ENCODE measurements at places on chromosomes 1 and 21.
A peak's percentile ranks its signal among the peaks of the same experiment; 100 is the strongest.

GRCh38 chr1:40221977-40222772, 25.6 kb upstream of the TMCO2 start:
- no peak for DNase-seq

DNA sequence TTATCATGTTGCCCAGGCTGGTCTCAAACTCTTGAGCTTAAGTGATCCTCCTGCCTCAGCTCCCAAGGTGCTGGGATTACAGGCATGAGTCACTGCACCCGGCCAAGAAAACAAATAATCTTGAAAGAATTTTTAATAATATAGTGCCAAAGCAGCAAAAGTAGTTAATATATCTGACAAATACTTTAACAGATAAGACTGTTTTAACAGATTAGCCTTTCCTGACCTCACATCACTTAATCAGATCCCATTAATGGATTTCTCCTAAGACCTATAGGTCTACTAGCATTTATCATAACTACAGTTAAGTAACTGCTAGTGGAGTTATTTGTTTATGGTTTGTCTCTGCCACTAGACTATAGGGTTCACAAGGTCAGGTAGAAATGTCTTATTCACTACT, 61.1 kb upstream of the HP1BP3 start:
- DNase-seq = no peak

- DNase-seq = peak; percentile 65
Observed at GRCh38 chr1:115210302-115210711, 121.0 kb upstream of the TSPAN2 start.

GRCh38 chr1:39761557-39762260, 9.4 kb downstream of the OXCT2 start:
- no peak for DNase-seq

DNA sequence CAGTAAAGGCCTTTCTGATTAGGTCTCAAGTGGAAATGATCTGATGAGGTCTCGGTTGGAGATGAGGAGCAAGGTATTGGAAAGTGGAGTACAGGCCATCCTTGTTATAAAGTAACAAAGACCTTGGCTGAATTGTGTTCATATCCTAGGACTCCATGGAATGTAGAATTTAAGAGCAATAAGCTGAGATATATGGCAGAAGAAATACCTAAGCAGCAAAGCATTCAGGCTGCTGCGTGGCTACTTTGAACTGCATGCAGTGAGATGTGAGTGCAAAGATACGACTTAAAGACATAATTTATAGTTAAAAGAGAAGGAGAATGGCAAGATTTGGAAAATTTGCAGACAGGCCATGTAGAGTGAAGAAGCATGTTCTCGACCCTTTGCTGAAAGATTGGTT, 11.2 kb upstream of the XPR1 start:
- DNase-seq = no peak

DNA sequence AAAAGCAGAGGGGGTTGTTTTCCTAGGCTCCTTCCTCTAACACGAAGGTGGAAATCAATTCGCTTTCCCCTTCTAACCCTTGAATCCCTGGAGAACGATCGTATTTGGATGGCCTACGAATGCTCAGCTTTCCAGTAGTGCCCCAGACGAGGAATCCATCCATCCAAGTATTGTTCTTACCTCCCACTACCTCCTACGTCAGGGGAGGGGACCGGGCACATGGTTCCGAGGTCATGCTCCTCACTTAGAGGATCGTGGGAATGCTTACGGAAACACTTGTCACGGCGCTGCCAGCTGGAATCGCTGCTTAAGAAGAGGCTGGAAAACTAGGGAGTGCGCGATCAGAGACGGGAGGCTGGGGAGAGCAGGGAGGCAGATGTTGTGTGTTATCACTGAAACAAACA, 47.4 kb downstream of the CAPZB start:
- DNase-seq = no peak

- no peak for DNase-seq
Observed at GRCh38 chr1:234975941-234976860, 152.4 kb downstream of the TOMM20 start.

DNA sequence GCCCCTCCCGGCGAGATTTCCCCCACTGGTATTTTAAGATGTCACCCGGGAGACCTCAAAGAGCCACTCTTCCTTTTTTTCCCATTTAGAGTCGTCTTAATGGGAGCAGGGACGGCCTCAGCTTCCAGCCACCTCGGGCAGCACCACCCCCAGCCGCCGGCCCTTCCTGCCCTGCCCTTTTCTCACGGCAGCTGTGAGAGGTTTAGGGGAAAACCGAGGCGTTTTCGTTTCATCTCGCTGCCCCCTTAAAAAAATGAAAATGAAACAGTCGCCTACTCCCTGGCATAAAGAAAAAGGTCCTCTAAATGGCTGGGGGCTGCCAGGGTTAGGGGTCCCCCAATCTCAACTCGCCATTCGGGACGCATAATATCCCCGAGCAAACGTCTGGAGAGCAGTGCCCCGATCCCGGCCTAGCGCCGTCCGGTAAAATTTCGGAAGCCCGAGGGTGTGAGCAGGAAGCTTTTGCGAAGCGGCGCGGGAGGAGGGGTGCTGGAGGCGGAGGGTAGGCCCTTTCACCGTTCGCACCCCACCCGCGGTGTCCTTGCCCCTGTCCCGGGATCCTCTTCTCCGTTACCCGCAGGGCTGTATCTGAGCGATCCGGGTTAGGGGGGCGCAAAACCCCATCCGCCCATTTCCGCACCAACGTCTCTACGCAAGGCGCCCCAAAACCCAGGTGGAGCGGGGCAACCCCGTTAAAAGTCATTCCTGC, 1.2 kb downstream of the RUNX3 start:
- peak; percentile 48 for DNase-seq

DNA sequence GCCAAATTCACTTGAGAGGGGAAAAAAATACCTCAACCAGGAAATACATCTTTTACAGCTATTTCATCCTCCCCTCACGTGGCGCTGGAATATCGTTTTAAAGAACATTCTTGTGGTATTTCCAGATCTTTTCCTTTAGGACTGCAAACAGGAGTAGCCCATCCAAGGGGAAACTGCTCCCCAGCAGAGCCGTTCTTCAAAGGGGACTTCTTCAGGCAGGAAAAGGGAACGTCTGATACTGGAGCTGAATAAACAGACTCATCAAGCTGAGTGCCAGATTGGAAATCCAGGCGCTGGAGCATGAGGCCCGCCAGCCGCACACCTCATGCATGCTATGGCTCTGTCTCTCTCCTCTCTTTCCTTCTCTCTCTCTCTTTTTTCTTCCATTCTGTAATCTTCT, 34.0 kb upstream of the PROX1 start:
- DNase-seq = no peak

DNA sequence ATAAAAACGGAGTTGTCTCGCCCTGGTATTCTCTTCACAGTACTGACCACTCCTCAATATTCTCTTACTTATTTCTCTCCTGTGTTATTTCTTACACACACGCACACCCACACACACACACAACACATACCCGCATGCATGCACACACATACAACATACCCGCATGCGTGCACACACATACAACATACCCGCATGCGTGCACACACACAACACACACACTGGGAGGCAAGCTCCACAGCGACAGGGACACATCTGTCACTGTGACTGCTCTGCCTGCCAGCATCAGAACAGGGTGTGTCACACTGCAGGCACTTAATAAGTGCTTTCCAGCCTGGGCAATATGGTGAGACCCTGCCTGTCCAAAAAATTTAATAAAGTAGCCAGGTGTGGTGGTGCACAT, 20.8 kb upstream of the DDOST start:
- DNase-seq = no peak

- no peak for DNase-seq
Observed at GRCh38 chr1:18573170-18573569, 57.5 kb upstream of the PAX7 start.

GRCh38 chr1:180970333-180971079, 52.2 kb downstream of the STX6 start:
- no peak for DNase-seq

GRCh38 chr1:47180603-47181094, 9.2 kb downstream of the PDZK1IP1 start:
- no peak for DNase-seq

- DNase-seq = no peak
Observed at GRCh38 chr1:84841971-84842370, 51.0 kb downstream of the LPAR3 start.

GRCh38 chr1:184050636-184051035, 894 bp upstream of the TSEN15 start:
- peak; percentile 29 for DNase-seq

GRCh38 chr1:225962440-225962975, 21.5 kb upstream of the LEFTY2 start:
- DNase-seq = peak; percentile 41

GRCh38 chr1:153693466-153693865, 15.0 kb downstream of the NPR1 start:
- DNase-seq = no peak

- DNase-seq = no peak
Observed at GRCh38 chr1:17066361-17067068, 12.7 kb upstream of the SDHB start.

- no peak for DNase-seq
Observed at GRCh38 chr1:92096317-92096716, 16.2 kb downstream of the BTBD8 start.

DNA sequence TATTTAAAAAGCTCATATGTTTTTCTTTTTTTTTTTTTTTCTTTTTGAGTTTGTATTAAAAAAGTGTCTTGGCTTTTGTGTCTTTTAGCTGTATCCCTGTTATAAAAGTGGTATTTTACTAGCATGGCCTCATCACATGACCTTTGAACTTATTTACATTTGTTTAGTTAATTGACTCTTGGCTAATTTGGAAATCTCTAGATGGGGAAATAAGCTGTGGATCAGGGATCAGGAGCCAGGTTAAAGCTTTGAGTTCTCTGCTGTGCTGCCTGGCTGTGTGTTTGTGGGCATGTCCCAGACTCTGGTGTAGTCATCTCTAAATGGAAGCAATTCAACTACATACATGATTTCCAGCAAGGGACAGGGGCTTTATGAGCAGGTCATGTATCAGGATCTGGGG, 56.5 kb downstream of the HHAT start:
- no peak for DNase-seq

GRCh38 chr1:66331658-66332547, 202.1 kb upstream of the SGIP1 start:
- DNase-seq = peak; percentile 79
